GM12891 (cell line): ENCODE measurements at places on chromosomes 6 and 20.

DNA sequence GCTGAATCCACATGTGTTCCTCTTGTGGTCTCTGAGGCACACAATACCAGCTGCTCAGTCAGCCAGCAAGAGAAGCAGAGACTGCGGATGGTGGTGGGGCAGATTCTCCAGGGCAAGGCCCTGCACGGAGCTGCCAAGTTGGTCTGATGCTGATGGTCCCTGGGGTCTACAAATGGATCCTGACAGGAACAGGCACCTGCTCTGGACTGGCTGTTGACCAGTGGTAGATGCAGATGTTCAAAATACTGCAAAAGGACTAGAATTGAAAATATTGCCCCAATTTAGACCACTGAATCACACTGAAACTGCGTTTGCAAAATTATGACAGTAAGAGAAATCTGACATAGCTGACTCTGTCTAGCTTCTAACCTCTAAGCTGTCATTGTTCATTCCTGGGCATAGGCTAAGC, 29.6 kb upstream of the TUBB2A start:
- DNase-seq: no peak

DNA sequence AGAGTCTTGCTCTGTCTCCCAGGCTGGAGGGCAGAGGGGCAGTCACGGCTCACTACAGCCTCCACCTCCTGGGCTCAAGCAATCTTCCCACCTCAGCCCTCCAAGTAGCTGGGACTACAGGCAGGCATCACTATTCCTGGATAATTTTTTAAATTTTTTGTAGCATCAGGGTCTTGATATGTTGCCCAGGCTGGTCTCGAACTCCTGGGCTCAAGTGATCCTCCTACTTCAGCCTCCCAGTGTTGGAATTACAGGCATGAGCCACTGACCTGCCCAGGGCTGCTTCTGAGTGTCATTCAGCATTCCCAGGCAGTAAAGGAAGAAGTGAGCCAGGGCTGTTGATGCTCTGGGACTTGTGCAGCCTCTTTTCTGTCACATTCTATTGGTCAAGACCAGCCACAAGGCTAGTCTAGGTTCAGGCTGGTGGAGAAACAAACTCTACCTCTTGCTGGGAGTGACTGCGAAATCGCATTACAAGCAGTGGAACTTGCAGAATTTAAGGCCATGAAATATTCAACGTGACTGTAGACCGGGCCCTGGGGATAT, 2.1 kb upstream of the ARFGEF2 start:
- DNase-seq: no peak

- DNase-seq: peak; percentile 32
These were observed 39.6 kb upstream of the GFOD1 start for GRCh38 chr6:13526727-13527670.

- no peak for DNase-seq
These were observed 109.2 kb upstream of the MCHR2 start for GRCh38 chr6:100103194-100103593.

GRCh38 chr6:121539439-121539838, 104.0 kb downstream of the GJA1 start:
- DNase-seq: no peak

- DNase-seq: no peak
These were observed 45.5 kb upstream of the SNAP25 start for GRCh38 chr20:10172998-10173655.

GRCh38 chr20:22523499-22524392, 60.6 kb downstream of the FOXA2 start:
- no peak for DNase-seq

- no peak for DNase-seq
These were observed 3.6 kb downstream of the SRSF3 start for GRCh38 chr6:36597775-36598174.

DNA sequence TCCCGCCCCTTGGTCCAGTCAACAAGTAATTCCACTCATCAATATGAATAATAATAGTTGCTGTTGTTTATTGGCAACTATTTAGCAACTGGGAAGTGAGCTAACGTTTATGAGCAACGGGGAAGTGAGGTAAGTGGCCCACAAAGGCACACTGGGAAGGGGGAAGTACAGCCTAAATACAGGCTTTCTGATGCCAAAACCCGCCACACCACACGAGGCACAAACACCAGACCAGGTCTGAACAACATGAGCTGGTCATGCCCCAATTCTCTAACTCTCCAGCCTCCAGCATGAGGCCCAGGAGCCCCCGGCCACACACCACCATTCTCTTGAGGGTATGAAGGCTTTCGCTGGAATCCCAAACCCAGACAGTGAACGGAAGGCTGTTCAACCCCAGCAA, 50.8 kb downstream of the PREX1 start:
- DNase-seq: no peak

- no peak for DNase-seq
These were observed 38.7 kb downstream of the DOK5 start for GRCh38 chr20:54514028-54514607.

- no peak for DNase-seq
These were observed 35.2 kb downstream of the HIVEP1 start for GRCh38 chr6:12047304-12047703.

GRCh38 chr20:25254571-25254970, 6.7 kb downstream of the PYGB start:
- no peak for DNase-seq

GRCh38 chr6:125732398-125732797, 17.0 kb upstream of the HEY2 start:
- no peak for DNase-seq

GRCh38 chr6:106070636-106071035, 15.5 kb upstream of the PRDM1 start:
- DNase-seq: no peak

- DNase-seq: no peak
These were observed 36.9 kb upstream of the STMND1 start for GRCh38 chr6:17064975-17065374.

- no peak for DNase-seq
These were observed 174.5 kb upstream of the AKAP12 start for GRCh38 chr6:151065027-151065815.

DNA sequence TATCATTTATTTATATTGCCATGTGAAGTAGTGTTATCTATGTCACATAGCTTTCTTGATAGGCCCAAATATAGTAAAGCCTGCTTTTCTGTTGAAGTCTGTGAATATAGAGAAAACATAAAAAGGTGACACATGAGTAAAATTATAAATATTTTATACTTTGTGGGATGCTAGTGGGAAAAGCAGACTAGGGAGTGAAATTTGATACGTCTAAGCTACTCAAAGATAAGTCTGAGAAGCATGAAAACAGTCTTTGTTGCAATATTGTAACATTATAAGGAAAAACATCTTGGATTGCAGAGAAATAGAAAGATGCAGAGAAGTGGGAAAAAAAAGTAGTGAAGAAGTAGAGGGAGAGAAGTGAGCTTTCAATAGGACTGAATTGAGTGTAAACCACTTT, 75.4 kb downstream of the ZNF292 start:
- DNase-seq: no peak

DNA sequence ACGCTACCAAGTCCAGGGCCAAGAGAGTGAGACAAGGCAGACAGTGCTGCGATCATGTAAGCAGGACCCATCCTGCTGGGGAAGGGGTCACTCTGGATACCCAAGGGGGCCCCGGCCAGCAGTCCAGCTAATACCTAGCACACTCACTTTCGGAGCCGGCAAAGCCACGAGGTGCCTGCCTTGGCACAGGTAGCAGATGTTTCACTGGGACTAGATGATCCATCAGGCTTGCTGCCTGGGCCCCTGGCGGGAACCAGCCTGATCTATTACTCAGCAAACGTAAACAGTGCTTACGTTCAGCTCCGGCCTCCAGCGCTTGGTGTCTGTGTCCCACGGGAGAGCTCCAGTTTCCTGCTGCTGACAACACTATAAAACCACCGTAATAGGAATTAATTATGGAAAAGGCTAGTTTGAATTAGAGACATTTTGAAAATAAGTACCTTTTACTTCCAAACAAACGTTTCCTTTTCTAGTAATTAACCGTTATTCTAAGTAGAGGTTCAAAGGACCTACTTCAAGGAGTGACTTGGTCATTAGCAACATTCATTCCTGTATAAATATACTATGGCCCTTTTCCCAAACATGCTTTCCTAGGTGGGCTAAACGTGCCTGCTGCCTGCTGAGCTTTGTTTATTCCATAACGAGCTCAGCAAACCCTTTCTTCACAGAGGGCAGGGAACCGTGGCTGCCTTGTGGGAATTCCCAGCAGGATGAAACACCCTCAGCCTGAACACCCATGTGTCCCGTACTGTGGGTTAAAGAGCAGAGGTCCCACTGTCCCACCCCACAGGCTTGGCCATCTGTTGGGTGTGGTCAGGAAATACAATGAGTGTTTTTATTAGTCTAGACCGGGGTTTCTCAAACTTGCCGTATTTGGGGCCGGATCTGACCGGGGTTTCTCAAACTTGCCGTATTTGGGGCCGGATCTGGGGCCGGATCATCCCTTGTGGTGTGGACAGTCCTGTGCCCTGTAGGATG, 18.4 kb downstream of the SLC22A23 start:
- no peak for DNase-seq

- DNase-seq: no peak
These were observed 107.4 kb upstream of the ADGRB3 start for GRCh38 chr6:68527691-68528090.

DNA sequence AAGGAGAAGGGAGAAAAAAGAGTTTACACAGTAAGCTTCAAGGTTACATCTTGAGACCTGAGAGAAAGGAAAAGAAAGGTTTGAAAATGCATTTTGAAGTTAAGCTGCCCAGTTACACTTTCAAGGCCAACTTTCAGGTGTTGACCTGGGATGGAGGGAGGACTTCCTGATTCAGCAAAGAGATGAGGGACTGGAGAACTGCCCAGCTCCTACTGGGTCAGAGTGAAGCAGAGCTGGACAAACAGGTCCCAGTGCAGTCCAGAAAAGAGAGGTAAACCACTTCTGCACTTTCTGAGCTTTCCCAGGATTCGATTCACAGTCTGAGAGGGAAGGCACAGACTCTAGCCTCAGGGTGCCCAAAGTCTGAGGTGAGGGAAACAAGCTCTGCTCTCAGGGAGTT, 6.0 kb upstream of the TJAP1 start:
- DNase-seq: no peak

DNA sequence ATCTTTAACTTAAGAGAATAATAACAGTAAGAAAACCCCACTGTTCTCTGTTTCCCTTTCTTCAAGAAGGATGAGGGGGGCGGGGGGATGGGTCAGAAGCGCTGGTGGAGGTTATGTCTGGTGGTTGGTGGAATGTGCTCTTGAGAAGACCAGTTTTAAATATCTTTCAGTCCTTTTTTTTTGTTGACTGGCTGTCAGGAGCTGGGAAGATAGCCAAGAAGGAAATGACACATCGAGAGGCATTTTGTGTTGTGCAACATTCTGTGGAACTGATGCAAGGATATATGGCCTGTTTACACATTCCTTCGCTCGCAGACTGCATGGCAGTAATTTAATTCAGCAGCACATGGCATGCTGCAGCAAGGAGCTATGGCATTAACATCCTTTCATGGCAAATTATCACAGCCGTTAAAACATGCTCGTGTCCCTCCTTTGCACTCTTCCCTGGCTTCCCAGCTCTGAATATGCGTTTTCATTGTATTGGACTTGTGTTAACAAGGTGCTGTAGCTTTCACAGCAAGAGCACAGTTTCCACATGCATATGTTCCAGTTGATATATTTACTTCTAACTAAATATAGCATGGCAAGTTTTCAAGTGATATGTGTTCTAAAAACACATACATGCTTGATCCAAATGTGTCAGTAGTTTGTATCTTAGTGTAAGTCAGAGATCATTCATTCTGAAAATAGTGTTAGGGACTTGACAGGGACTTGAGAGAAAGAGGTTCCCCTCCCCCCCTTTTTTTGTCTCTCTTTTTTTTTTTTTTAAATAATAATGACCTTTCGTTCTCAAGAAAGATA, 68.2 kb upstream of the SUPT3H start:
- DNase-seq: no peak

DNA sequence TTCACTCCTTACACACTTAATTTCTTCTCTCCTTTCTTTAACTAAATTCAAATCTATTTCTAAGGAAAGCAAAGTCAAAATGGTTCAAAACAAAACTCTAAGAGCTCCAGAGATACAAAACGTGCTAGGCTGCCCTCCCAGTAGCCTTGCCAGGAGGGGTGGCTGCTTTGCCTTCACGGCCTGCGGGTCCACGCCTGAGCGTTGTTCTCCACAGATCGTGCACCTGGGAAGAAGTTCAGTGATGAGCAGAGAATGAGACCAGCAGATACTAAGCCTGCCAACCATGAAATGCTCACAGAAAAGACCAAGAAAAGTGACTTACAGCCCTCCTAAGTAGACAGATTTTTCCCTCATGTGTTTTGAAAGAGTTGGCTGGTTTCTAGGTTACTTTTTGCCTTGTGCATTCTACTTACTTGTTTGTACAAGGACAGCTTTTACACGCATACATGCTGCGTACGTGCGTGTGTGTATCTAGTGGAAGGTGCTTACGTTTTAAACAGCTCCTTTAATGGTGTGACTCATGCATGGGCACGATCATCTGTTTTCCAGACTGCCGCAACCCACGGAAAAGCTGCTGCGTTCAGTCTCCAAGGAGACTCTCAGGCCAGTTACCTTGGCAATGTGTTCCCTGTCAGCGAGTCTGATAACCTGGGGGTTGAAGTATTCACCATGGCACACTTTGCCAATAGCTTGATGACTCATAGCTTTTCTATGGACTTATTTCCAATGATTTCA, 32.4 kb upstream of the PBOV1 start:
- no peak for DNase-seq

GRCh38 chr6:32635526-32636123, 1.6 kb upstream of the HLA-DQA1 start:
- no peak for DNase-seq

- DNase-seq: no peak
These were observed 254.9 kb downstream of the SOD2 start for GRCh38 chr6:159438106-159438505.

GRCh38 chr6:102501615-102502014, 1108.1 kb downstream of the GRIK2 start:
- no peak for DNase-seq

- DNase-seq: no peak
These were observed 19.4 kb upstream of the MEI4 start for GRCh38 chr6:77633471-77633870.

- DNase-seq: no peak
These were observed 8.7 kb downstream of the CST4 start for GRCh38 chr20:23680146-23680545.

DNA sequence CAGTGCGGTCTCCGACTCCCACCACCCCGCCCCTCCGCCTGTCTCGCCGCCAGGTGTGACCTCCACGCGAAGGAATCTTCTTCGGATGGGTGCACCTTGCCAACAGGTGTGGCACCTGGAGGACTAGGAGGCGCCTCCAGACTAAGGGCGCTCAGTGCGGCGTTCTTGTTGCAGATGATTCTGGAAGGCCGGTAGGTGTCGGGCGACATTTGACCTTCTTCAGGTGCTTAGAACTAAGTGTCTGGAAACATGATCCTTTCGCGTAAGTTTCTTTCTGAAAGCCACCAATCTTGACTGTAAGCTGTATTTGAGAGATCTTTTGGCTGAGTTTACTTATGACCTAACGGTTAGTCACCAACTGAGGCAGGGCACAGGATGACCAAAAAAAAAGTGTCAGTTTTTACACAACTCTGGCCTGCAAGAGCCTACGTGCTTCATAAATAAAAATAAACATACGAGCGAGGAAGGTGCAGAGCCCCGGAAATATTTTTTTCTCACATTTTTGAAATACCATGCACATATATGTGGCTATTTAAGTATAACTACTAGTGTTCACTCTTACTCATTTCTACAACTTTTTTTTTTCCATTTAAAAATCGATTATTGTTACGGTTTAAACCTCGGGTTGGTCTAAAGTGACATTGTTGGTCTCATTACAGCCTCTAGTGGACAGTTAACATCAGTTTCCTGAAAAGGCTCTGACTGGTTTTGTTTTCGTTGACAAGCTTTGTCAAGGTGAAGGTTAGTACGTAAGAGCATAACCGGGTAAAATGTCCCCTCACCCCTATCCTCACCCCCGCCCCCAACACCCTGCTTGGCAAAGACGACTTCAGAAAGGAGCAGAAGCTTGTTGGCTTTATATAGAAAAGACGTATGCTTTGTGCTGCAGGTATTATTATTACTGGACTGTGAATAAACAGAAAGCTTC, 1.6 kb upstream of the ATXN1 start:
- DNase-seq: peak; percentile 26
